Thoracic aorta (tissue), 2 donors: ENCODE measurements at places on chromosomes 7 and 10.

GRCh38 chr7:149622444-149623210, 125.0 kb upstream of the ZNF746 start:
- DNase-seq, result no peak

DNA sequence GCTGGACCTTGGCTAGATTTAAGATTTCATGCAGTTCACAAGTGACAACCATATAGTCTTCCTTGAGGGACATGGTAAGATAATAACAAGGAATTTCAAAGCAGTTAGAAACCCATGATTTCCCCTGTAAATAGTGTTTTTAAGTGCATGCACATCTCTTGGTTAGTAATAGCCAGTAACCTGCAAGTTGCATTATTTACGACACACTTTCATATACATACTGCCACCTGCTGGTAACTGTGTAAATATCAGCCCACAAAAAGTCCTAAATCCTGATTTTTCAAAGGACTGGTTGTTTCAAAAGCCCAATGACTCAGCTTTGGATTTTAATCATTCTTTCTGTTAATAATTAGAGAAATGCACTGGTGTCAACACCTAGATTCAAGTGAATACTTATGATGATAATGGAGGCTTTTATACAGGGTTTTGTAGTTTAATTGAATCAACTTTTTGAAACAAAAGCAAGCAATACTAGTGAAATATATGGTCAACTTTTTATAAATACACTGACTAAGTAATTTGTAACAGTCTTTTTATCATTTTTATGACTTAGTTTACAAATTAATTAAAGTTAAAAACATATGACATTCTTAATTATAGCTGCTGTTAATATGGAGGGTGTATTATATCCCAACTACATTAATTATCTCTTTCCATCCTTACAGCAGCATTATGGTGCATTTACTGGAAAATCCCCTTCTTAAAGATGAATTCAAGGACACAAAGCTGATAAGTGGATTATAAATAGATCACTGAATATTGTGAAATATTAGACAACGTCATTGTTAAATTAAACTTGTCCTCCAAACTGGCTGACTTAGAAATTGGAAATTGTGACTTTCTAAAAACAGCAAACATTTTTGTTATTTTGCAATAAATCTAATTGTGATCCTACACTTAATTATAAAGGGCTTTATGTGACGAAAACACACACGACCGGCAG, 367.7 kb upstream of the SEMA3D start:
- DNase-seq, result no peak

DNA sequence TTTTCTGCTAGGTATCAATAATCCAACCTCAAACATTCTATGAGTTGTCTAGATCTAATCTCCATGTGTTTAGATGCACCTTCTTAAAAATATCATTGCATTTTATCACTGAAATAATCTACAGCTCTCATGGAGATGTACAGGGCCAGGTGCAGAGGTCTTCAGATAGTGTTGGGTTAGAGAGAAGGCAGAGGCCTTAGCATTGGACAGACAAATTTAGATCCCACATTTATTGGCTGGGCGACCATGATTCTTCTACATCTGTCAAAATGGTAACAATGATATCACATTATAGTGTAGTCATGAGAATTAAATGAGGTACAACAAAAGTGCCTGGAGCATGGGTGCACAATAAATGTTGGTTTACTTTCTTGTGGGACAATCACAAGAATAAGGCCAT, 3.1 kb downstream of the ARHGAP22 start:
- no peak for DNase-seq

GRCh38 chr7:105367458-105367857, 21.3 kb downstream of the SRPK2 start:
- no peak for DNase-seq

DNA sequence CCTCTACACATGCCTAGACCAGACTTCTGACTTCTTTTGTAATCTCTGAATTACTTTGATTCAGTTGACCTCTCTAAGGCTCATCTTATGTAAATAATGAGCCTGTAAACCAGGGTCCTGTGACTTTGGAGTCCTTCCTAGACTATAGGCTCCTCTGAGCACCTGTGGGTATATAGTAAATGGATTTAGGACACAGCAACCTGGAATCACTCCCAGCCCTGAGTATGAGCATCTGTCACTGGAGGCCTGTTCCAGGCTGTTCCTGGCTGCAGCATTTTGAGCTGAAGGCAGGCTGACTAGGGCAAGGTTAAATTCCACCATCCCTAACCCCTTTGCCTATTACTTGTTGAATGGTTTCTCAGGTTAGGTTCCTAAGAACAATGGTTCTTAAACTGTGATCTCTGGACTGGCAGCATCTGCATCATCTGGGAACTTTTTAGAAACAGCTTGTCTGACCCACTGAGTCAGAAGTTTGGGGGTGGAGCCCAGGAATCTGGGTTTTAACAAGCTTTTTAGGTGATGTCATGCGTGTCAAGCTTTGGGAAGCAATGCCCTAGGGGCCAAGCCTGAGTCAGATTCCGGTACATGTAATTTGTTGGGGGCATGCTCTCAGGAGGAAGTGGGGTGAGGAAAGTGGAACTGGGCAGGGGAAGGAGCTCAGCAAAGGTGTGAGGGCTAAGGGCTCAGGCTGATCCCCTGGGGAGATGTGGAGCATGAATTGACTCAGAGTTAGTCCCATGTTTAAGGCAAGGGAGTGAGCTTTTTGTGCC, 28.2 kb downstream of the MINDY4 start:
- DNase-seq, result peak; percentile 81

DNA sequence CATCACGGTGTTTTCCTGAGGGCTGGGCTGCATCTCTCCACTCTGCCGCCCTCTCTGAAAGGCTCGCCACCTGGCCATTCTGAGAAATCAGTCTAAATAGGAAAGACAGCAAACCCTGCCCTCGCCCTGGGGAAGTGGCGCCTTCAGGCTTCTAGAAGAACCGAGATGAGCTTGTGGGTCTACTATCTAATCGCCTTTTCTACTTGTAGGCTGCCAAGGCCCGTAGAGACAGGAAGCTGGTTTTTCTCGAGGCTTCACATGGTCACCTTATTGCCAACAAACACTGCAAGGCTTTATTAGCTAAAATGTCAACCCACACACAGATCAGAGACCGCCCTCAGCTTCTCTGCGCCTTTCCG, 21.4 kb downstream of the LAT2 start:
- DNase-seq, result no peak

DNA sequence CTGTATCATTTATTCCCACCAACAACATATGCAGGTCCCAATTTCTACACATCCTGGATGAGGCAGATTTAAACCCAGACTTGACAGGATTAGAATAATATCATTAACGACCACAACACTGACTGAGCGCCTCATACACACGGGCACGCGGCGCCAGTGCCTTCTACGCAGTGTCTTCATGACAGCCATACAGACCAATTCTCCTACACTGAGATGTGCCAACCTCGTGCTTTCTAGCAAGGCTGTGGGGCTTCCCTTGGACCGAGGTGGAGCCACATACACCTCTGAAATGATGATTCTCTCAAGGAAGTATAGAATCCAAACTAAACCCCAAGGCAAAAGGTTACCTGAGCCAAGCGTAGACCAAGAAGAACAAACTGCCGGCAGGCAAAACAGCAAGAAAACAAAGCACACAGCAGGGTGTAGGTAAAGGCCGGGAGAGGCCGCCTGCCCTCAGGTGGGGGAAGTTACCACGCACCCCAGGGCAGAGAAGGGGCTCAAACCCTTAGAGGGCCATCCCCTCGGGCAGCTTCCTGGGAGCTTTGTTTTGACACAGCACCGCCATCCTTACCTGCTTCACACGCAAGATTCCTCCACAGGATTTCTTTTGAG, 75.8 kb downstream of the DLG5 start:
- DNase-seq, result no peak

DNA sequence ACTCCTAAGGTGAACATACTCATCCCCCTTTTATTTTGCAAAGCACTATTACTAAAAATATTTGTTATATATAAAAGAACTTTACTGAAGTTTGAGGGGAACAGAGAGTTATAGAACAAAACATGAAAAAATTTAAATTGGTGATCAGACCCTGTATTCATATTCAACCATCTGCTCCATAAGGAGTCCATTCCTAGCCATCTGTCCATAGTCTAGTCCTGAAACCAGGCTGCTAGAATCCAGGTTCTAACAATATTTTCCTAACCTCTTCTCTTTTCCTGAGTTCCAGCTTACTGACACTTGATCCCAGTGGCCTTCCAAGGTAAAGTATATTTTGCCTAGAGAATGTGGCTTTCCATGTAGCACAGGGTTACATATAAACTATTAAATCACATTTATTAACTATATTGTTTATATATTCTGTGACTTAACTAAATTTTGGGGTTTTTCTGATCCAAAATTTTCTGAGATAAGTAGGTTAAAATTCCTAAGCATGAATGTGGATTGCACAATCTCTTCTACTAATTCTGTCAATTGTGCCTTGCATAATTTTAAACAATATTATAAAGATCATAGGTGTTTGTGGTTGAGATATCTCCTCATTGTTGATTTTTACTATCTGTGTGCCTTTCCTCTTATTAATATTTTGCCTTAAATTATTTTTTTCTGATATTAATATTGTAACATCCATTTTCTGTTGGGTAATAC, 137.6 kb upstream of the MAGI2 start:
- DNase-seq, result no peak

DNA sequence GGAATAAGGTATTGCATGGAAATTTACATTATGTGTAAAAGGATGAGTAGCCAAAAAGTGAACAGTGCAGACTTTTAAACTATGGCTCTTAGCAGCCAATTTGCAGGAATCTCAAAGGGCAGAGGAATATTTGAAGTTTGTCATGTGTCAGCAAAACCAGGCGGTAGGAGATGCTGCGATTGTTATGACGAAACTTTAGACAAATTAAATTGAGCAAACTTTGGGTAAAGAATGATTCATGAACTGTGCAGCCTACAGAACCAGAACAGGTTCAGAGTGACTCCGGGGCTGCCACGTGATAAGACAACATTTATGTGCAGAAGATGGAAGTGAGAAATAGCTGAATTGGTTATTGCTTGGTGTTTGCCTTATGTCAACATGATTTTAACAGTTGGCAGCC, 39.2 kb upstream of the CCDC6 start:
- DNase-seq, result no peak

GRCh38 chr7:106063024-106063423, 49.1 kb downstream of the SYPL1 start:
- DNase-seq, result no peak
